ENCODE measurements at places on chromosomes 4 and X.

DNA sequence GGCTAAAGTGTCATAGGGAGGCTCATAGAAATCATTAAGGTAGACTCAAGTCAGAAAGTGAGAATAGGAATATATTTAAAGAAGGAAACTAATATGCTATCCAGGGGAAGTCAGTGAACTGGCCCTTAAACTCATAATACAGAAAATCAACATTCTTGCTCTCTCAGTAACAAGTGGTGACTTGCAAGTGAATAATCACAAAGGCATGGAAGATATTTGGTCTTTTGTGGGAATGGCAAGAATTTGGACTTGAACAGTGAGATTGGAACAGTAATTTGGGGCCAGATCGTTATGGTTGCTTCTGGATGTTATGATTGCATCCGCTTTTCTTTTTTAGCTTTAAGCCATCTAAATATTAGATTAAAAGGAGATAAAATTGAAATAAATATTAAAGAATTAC lies 103.8 kb downstream of the TBC1D19 start:
- DNase-seq: no peak

DNA sequence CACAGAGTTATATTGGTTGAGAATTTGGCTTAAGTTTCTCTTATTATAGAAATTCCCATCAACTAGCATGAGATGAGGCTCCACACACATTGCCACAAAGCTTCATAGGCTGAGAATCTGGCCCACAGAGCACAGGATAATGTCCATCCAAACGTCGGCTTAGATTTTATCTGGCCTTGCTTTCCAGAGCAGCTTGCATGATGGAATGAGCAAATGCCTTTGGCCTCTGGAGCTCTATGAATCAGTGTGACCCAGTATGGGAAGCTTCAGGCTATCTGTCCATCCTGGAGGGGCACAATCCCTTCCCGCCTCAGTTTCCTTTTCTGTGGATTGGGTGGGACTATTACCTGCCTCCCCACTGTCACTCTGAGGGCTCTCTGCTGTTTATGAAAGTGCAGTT lies 131.5 kb upstream of the NDP start:
- DNase-seq: no peak

- no peak for DNase-seq
Measured at GRCh38 chr4:81522711-81523110, 51.0 kb upstream of the RASGEF1B start.

- DNase-seq: no peak
Measured at GRCh38 chrX:40445691-40446090, 135.1 kb upstream of the ATP6AP2 start.
